Trophoblast cell (in vitro differentiated cells and primary cell): ENCODE measurements at places on chromosomes 12 and 14.
A peak's percentile ranks its signal among the peaks of the same experiment; 100 is the strongest.

- no peaks in the 10 kb centered on the region for H3K36me3 ChIP-seq
- DNase-seq = peak; percentile 85
- peak within 1 kb of the TSS; percentile 77 for H3K4me3 ChIP-seq
- H3K4me1 ChIP-seq = peaks cover 4% of the 10 kb centered on the region
- H3K27me3 ChIP-seq = no peaks in the 10 kb centered on the region
Observed at GRCh38 chr14:74922752-74923401, at the start of gene RPS6KL1. TSS of gene RPS6KL1 (minus strand) at chr14:74923260. CDS start at chr14:74921541, 1,719 bp downstream.

- H3K36me3 ChIP-seq = no peaks in the 10 kb centered on the region
- H3K4me1 ChIP-seq = peaks cover 11% of the 10 kb centered on the region
- H3K27ac ChIP-seq = peak overlapping the region; percentile 45
- no peak overlapping the region for H3K4me3 ChIP-seq
- peak; percentile 97 for DNase-seq
Observed at GRCh38 chr12:121167232-121167820, 34.6 kb downstream of the P2RX7 start.

- no peaks in the 10 kb centered on the region for H3K36me3 ChIP-seq
- H3K4me3 ChIP-seq = no peak overlapping the region
- no peak overlapping the region for H3K27ac ChIP-seq
- H3K4me1 ChIP-seq = no peaks in the 10 kb centered on the region
- H3K27me3 ChIP-seq = no peaks in the 10 kb centered on the region
Observed at GRCh38 chr14:42778984-42779383, 1172.3 kb downstream of the LRFN5 start.

DNA sequence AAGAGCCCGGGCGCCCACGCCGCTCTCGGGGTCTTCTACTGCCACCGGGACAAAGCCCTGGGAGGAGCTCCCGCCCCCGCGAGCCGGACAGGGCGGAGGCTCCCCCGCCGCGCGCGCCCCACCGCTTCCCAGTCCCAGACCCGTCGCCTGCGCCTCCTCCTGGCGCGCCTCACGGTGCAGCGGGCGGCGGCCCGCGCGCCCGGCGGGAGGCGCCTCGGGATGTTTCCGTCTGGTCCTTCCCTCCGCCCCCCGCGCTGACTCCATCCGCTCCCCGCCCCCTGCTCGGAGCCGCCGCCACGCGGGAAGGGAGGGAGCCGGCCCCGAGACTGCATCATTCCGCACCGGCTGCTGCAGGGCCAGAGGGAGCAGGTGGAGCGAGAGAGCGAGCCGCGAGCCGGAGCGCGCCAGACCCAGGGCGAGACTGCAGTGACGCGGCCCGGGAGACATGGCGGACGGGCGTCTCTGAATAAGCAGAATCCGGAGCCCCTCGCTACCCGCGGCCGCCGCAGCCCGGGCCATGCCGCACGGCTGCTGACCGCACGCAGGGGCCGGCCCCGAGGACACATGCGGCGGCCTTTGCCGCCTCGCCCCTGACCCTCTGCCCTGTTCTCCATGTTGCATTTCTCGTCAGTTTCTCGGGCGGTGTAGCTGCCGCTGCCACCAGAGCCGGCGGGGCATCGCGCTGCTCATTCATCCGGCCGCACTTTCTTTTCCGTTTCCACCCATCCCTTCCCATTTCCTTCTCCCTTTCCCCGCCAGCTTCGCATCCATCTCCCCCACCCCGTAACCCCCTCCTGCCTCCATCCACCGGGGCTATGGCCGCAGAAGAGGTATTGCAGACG is at the start of gene BICD1:
Gene BICD1, plus strand, starts transcription at position 331 of the 842 bp plus-strand sequence. Its CDS starts 485 bp downstream, at position 816.
- H3K4me3 ChIP-seq = peak within 1 kb of the TSS; percentile 86
- peaks cover 4% of the 10 kb centered on the region for H3K4me1 ChIP-seq
- peak; percentile 64 for DNase-seq
- no peaks in the 10 kb centered on the region for H3K36me3 ChIP-seq

- no peak overlapping the region for H3K27ac ChIP-seq
- H3K36me3 ChIP-seq = no peaks in the 10 kb centered on the region
- H3K4me1 ChIP-seq = no peaks in the 10 kb centered on the region
- no peak overlapping the region for H3K4me3 ChIP-seq
Observed at GRCh38 chr12:49288412-49288853, 6.5 kb upstream of the PRPH start.

GRCh38 chr14:59785629-59786028 is 84.9 kb downstream of the RTN1 start:
- no peaks in the 10 kb centered on the region for H3K27me3 ChIP-seq
- H3K36me3 ChIP-seq = no peaks in the 10 kb centered on the region
- DNase-seq = no peak
- no peak overlapping the region for H3K4me3 ChIP-seq

- no peak overlapping the region for H3K27ac ChIP-seq
- no peaks in the 10 kb centered on the region for H3K27me3 ChIP-seq
- DNase-seq = no peak
- H3K36me3 ChIP-seq = peaks cover 5% of the 10 kb centered on the region
- H3K4me1 ChIP-seq = no peaks in the 10 kb centered on the region
Observed at GRCh38 chr12:28367326-28367725, 177.1 kb downstream of the CCDC91 start.

DNA sequence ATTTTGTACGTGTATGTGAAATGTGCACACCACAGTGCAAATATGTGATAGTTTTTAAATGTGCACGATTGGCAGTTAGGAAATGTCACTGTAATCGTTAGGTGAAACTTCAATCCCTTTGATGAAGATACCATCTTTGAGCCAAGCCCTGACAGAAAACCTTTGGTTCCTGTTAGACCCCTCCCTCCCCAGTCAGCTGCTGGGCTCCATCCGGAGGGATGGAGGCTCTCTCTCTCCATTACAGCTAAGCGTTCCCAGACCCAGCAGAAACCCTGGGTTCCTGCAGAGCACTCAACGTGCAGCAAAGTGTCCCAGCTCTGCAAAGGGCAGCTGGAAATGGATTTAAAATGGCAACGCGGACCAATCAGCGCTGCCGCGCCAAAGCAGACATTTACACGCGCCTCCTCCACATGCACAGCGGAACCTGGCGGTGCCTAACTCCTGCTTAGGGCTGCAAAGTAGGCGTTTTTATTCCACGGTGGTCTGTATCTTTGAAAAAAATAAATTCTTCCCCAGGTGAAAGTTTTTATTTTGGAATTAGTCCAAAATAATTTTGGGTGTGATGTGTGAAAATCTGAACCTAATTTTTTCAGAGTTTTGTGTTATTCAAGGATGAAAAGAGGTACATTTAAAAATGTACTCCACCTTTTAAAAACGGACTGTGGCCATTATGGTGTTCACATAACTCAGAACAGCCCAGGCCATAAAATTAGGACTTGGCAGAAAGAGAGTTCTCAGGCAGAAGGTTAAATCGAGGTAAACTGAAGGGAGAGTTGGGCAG is 1.4 kb upstream of the HMGA2 start:
- H3K4me1 ChIP-seq = no peaks in the 10 kb centered on the region
- H3K36me3 ChIP-seq = no peaks in the 10 kb centered on the region
- peak; percentile 24 for DNase-seq
- H3K27ac ChIP-seq = peak overlapping the region; percentile 85
- H3K4me3 ChIP-seq = peak overlapping the region; percentile 100
- H3K27me3 ChIP-seq = peaks cover 6% of the 10 kb centered on the region

DNA sequence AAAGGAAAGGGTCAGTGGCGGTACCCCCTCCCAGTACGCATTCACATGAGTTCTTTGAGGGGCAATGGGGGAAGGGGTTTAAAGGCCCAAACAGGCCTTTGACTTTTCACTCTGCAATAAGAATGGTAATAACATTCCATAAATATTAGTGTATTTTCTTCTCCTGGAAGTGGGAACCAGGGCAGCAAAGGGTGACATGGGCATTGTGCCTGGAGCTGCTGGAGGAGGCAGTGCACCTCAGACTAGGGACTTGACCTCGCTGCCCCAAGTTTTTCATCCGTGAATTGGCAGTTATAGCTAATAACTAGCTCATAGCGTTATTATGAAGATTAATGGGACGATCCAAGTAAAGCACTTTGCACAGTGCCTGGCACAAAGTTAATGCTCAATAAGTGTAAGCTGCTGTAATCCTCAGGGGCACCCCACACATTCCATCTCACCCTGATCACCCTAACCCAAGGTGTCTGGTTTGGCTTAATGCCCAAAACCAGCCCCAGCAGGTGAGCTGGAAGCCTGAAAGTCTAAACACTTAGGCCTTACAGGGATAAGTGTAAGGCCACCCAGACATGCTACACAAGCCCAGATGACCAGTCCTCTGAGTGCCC is 2.8 kb upstream of the KCNH3 start:
- H3K4me3 ChIP-seq = no peak overlapping the region
- H3K27ac ChIP-seq = no peak overlapping the region
- no peak for DNase-seq
- H3K27me3 ChIP-seq = peaks cover 56% of the 10 kb centered on the region
- H3K36me3 ChIP-seq = no peaks in the 10 kb centered on the region

- no peaks in the 10 kb centered on the region for H3K27me3 ChIP-seq
- DNase-seq = peak; percentile 71
- no peaks in the 10 kb centered on the region for H3K4me1 ChIP-seq
- no peak overlapping the region for H3K4me3 ChIP-seq
- no peak overlapping the region for H3K27ac ChIP-seq
- H3K36me3 ChIP-seq = no peaks in the 10 kb centered on the region
Observed at GRCh38 chr12:30622509-30622908, 73.2 kb downstream of the IPO8 start.

DNA sequence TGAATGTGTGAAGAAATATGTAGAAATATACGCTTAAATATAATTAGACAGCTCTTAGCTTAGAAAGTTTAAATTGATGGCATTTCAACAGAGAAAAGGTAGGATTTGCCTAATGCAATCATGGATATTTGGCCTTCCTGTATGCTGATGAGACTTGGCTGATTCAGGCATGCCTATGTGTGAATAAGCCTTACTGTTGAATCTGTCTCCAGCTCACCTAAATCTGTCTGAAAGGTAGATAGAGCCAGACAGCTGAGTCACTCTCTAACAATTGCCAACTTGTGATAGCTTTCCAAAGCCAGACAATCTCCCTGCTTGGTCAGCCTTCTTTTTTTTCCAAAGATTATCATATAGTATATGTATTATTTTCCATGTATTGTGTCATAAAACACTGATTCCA is 92.8 kb upstream of the FLRT2 start:
- H3K27me3 ChIP-seq = no peaks in the 10 kb centered on the region
- H3K4me1 ChIP-seq = peaks cover 11% of the 10 kb centered on the region
- DNase-seq = no peak
- H3K27ac ChIP-seq = peak overlapping the region; percentile 80
- no peaks in the 10 kb centered on the region for H3K36me3 ChIP-seq

DNA sequence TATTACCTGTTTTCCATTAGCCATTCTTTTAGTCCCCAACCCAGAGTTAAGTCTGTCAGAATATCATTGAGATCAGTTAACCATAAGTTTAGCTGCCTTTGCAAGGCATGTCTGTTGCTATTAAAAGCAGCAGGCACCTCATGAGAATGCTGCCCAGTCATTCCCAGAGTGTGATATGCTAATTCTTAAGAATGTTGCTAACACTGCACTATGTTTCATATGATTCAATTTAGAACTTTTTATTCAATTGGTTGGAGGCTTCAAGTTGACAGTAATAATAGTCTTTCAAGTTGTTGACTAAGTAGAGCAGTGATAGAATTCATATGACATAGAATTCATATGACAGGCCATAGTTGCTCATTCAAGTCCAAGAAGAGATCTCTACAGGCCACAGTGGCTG is 292.3 kb downstream of the FUT8 start:
- no peak for DNase-seq
- peak overlapping the region; percentile 77 for H3K27ac ChIP-seq
- no peaks in the 10 kb centered on the region for H3K27me3 ChIP-seq
- H3K36me3 ChIP-seq = peaks cover 2% of the 10 kb centered on the region
- no peak overlapping the region for H3K4me3 ChIP-seq
